ENCODE measurements at places on chromosomes 6 and 20.

GRCh38 chr6:3549314-3549940 is 92.6 kb upstream of the SLC22A23 start:
- DNase-seq, result no peak

DNA sequence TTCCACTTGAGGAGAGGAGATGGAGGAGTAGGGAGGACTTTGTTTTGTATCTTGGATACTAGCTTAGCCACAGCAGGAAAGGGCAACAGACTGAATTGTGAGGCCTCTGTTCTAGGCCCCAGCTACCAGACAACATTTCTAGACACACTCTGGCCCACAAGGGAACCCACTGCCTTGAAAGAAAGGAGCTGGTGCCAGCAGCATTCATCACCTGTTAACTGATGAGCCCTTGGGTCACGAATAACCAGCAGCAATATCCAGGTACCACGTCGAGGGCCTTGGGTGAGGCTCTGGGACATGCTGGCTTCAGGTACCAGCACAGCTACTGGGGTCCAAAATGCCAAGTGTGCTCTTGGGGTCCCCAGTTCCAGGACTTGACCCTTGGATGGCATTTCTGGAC is 165.5 kb downstream of the PRKN start:
- no peak for DNase-seq

DNA sequence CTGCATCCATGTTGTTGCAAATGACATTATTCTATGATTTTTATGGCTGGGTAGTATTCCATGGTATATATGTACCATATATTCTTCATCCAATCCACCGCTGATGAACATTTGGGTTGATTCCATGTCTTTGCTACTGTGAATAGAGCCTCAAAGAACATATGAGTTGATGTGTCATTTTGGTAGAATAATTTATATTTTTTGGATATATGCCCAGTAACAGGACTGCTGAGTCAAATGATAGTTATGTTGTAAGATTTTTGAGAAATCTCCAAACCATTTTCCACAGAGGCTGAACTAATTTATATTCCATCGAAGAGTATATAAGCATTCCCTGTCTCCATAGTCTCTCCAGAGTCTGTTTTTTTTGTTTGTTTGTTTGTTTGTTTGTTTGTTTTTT is 1373.5 kb downstream of the GRIK2 start:
- DNase-seq, result no peak

DNA sequence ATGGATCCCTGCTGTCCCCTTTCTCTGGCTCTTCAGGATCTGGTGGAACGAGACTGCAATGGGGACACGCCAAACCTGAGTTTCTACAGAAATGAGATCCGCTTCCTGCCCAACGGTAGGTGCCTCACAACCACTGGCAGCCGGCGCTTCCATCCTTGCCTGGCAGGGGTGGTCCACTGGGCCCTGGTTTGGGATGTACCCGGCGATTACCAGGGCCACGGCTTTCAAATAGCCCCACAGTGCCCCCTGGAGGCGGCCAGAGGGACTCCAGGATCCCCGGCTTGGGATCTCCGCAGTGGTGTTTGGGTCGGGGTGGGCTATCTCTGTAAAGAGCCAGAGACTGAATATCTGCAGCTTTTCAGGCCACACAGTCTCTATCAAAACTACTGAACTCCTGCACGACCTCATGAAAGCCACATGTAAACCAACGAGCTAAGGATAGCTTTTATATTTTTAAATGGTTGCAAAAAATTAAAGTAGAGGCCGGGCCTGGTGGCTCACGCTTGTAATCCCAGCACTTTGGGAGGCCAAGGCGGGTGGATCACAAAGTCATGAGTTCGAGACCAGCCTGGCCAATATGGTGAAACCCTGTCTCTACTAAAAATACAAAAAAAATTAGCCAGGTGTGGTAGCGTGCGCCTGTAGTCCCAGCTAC is 3.7 kb downstream of the OGFR start:
- DNase-seq, result peak; percentile 80

GRCh38 chr6:85240787-85241385 is 209.0 kb upstream of the NT5E start:
- no peak for DNase-seq

- no peak for DNase-seq
Observed at GRCh38 chr6:66184091-66184490, 477.1 kb upstream of the EYS start.

- no peak for DNase-seq
Observed at GRCh38 chr6:95723638-95724037, 146.3 kb downstream of the MANEA start.

DNA sequence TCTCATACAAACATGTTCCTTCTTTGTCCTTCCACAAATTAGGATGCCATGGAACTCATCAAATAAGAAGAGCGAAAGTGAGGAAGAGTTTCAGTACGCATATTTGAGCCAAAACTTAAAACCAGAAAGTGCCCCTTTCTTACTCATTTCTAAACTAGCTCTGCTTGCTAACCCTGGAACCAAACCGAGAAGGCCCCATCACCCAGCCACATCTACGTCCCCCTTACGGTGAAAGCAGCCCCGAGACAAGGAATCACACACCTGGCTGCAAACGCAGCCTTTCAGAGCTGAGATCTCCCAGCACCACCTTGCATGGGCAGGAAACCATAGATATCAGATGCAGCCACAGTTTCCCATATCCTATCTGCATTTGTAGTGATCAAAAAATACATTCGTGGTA is 28.5 kb downstream of the TRERF1 start:
- no peak for DNase-seq

DNA sequence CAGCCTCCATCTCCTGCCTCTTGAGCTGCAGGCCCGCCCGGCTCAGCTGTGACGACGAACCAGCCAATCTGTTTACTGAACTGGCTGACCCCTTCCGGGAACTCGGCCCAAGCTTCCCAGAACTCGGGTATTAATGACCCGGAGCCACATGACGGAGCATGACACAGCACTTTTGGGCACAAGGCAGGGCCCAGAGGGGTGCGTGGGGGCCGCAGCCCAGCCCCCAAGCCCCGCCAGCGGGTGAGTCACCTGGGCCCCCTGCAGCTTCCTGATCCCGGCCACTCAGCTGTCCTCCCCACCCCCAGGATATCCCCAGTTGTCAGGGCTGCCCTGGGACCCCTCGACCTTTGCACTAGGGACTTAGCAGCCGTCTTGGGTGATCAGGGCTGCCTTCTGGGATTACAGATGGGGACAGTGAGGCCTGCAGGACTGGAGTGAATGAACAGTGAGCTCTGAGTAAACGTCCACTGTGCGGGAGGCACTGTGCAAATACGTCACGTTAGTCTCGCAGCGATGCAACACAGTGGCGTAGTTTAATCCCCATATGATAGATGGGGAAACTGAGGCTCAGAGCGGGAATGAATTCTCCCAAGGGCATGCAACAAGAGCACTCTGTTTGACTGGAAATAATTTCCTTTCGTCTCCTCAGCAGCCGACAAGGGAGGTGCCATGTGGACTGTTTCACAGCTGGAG is 102.1 kb downstream of the CEBPB start:
- DNase-seq, result no peak

GRCh38 chr6:10521104-10521808 is at the start of gene GCNT2:
TSS of gene GCNT2 (plus strand) at chr6:10521351. CDS start at chr6:10528912, 7,561 bp downstream.
- DNase-seq, result no peak

DNA sequence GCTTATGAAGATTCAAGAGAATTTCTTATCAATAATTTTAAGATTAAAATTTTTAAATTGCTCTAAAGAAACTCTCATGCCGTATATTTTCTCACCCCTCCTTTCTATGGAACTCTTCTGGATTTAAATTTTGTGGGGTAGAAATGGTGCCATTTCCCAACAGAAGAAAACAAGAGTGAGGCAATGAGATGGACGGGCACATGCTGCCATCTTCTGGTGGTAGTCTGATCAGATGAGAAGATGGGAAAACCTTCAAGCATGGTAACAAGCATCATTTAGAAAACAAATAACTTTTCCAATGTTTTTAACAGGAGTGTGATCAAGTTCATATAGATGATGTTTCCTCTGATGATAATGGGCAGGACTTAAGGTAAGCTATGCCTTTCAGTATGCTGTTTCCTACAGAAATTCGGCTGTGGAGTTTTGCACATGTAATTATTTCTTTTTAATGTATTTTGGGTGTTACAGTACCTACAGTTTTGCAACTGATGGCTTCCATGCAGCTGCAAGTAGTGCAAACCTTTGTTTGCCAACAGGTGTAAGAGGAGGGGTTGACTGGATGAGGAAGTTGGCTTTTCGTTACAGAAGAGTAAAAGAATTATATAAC is 271.4 kb downstream of the EYA4 start:
- no peak for DNase-seq
